ENCODE measurements at places on chromosomes 11 and 22.

DNA sequence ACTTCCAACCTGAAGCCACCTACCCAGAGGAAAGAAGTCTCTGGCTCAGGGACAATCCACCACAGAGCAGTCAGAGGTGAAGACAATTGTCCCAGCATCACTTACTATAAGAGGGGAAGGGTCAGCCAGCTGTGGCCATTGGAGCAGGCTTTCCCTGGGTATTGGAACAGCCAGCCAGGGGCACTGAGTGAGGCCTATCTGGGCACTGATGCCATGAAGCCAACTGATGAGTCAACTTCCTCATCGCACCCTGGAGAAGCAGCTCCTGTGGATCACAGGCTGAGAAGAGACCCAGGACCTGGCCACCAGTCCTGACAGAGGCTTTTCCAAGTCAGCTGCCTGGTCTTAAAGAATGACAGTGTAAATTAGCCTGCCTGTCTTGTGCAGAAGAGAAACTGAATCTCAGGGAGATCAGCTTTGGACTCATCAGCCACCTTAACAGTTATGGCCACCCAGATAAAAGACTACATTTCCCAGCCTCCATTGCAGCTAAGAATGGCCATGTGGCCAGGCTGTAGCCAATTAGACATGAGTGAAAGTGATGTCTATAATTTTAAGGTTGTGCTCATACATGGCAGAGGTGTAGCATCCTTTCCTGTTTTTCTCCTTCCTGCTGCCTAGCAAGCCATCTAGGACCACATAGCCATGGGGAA, 19.0 kb downstream of the CHST1 start:
- no peak for DNase-seq

DNA sequence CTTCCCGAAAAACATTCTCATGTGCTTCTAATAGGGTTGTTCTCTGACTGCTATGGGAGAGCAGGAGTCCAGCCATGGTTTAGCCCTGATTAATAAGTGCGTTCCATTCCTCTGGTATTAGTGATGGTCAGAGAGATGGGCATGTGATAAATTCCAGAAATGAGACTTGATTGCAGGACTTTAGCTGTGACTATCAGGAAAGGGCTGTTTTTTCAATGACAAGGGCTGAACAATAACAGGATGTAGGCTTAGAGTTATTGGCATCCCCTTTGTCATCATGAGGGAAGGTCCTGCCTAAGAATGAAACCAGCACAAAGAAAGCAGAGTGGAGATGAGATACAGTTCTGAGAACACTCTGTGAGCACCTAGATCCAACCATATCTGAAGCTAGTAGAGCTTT, 494.6 kb downstream of the MIAT start:
- no peak for DNase-seq

DNA sequence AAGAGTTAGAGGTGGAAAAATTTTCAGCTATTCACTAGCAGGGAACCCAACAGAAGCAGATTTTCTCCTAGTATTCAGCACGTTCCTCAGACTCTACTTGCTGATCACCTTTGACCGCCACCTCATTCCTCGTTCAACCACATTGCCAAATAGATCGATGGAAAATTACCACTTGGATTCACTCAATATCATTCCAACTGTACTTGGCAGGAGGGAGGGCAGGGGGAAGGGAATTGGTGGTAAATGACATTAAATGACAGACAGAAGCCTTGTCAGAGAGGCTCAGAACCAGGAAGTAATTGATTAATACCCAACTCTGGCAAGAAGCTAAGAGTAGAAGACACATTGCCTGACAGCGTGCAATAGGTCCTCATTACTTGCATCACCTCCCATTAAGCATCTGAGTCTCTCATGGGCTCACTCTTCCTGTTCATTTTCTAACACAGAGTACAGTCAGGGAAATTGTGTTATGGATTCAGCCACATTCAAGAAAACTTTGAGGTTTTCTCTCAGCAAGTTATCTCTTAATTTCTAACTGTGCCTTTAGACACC, 240.5 kb upstream of the FAT3 start:
- DNase-seq, result no peak

GRCh38 chr11:3111466-3111865, 53.6 kb downstream of the OSBPL5 start:
- DNase-seq, result no peak

DNA sequence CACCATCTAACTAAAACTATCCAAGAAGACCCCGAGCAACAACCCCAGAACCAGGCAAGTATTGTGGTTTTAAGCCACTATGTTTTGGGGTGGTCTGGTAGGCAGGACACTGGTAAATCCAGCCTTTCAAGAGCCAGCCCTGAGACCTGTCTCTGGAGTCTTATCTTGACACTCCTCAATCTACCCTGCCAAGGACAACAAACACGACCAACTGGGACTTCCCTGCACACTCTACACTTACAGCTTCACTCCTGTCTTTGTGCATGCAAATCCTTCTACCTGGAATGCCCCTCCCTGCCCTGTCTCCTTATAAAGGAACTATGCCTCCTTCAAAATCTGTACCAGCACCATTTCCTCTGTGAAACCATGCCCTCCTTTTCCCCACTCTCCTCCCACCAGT, 107.3 kb downstream of the RPL27A start:
- no peak for DNase-seq

- DNase-seq, result no peak
Observed at GRCh38 chr11:59898650-59899049, 20.1 kb downstream of the OOSP3 start.

DNA sequence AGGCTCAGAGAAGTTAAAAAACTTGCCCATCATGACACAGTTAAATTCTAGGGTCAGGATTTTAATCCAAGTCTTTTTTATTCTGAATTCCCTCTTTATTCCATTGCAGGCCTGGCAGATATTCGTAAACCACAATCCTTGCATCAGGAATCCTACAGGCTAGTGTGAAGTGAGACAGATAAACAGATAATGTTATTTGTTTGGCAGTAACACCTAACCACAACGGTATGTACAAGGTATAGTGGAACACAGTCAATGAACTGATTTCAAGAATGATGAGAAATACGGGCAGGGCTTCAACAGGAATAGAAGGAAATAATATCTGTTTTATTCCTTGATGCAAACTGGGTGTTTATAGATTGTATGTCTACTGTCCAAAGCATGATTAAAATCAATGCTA, 32.0 kb upstream of the NARS2 start:
- DNase-seq, result no peak

DNA sequence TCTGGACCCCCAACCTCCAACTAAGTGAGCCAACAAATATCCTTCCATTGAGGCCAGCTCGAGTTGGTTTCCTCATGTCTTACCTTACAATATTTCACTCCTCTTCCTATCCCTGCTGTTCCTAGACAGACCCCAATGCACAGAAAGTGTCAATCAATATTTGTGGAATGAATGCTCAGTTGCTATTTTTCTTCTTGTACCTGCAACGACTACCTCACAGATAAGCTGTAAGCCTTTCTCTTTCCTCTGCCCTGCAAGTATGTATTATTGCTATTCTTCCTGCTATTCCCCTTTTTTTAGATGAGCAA, 26.8 kb upstream of the CREB3L1 start:
- DNase-seq, result no peak

GRCh38 chr22:30002861-30003486, 77.3 kb upstream of the HORMAD2 start:
- DNase-seq, result no peak

DNA sequence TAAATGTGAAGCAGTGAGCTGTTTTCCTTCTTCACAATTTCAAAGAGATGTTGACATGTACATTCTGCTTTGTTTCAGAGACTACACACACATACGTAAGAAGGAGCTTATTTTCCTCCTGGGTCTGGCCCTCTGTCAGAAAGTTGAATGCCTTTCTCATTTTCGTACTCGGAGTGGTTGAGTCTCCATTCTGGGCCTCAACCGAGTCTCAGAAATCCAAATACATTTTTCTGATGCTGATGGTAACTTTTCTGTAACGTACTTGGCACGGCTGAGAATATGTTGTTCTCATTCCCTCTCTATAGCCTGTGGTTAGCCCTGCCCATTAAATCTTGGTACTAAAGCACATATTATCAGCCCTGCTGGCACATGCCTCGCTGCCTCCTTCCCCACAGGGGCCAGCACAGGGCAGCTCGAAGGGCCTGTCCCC, 25.3 kb downstream of the PARVA start:
- DNase-seq, result no peak

GRCh38 chr22:25067851-25068421, 115.4 kb downstream of the KIAA1671 start:
- DNase-seq, result peak; percentile 94

DNA sequence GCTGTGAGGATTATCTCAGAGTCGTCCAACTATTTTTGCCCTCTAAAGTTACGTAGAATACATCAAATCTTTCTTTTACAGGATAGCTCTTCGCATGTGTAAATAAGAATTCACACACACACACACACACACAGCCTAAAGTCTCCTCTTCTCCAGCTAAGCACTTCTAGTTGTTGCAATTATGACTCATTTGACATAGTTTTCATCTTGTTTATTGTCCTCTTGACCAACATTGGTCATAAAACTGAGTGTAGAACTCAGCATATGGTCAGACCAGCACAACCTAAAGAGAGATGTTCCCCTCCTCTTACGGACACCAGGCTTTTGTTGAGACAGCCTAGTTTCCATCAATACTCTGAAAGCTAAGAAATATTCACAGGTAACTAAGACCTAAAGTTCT, 234.2 kb downstream of the BLID start:
- no peak for DNase-seq

- DNase-seq, result no peak
Observed at GRCh38 chr11:57399221-57399620, 8.8 kb upstream of the PRG2 start.

GRCh38 chr11:61121192-61121831, 19.0 kb downstream of the CD5 start:
- DNase-seq, result no peak

GRCh38 chr11:122146475-122146874, 30.5 kb upstream of the BLID start:
- no peak for DNase-seq
